ENCODE measurements at places on chromosomes 4 and X.

DNA sequence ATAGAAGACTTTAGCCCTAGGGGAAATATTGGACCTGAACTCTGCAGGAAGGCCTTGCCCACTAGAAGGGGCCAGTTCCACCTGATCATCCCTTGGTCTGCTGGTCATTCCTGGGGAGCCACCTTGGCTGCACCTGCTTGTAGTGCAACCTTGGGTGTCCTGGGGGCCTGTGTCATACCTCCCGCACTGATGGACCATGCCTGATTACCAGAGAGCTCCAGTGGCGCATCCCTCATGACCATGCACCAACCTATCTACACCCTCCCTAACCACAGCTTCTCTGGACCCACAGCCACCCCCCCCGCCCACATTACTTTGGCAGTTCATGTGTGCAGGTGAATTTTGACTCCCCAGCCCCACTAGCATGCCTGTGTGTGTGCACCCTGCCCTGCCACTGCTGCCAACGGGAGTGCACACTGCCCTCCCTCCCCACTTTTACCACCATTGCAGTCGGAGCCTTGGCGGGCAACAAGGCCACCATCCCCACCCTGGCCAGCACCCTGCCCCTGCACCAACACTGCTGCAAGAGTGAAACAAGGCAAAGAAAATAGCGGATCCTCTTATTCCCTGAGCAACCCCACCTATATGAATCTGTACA is 208.1 kb downstream of the FAM47B start:
- DNase-seq: no peak

- DNase-seq: no peak
These were observed 509.1 kb downstream of the PPP4R3C start for GRCh38 chrX:26954029-26954428.

DNA sequence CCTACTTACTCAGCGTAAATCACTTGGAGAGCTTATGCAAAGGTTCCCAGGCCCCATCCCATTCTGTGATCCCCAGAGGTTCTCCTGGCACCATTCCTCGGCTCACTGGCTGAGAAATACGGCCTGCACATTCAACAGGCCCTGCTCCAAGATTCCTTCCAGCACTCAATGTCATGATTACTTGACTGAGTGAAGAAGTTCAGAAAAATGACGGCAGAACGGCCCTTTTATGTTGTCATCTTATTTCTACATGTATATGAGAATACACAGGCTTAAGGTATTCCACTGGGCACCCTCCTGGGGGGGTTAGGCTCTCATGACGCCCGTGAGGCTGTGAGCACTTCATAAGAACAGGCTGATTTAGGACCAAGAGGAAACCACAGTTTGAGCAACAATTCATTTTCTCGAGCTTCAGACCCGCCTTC is 190.6 kb downstream of the NSUN7 start:
- peak; percentile 82 for DNase-seq

DNA sequence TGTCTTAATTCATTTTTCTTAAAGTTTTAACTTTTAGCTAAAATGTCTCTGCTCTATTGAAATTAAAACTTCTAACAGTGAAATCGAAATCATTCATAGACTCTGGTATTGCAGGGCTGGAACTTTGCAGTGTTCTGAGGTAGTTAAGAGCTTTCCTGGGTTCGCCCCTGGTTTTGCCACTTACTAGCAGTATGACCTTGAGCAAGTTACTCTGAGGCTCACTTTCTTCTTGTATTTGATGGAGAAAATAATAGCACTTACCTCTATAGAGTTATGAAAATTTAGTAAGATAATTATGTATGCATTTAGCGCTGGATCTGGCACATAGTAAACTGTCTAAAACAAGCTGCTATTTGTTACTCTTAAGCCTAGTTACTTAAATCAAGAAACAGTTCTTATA is 1.7 kb downstream of the SLAIN2 start:
- no peak for DNase-seq

GRCh38 chrX:148530464-148531077 is 30.2 kb downstream of the AFF2 start:
- peak; percentile 3 for DNase-seq
